ENCODE measurements at places on chromosomes 3 and 15.

DNA sequence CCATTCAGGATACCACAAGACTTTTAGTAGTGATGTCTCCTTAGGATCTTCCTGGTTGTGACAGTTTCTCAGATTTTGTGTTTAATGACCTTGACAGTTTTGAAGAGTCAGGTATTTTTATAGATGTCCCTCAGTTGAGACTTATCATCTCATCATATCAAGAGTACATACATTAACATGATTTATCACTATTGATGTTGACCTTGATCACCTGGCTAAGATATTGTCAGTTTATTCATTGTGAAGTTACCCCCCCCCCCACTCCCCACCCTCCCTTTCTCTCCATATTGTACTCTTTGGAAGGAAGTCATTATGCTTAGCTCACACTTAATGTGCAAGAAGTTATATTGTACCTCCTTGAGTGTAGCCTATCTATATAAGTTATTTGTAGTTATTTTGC lies 42.9 kb downstream of the MGA start:
- DNase-seq, result no peak

DNA sequence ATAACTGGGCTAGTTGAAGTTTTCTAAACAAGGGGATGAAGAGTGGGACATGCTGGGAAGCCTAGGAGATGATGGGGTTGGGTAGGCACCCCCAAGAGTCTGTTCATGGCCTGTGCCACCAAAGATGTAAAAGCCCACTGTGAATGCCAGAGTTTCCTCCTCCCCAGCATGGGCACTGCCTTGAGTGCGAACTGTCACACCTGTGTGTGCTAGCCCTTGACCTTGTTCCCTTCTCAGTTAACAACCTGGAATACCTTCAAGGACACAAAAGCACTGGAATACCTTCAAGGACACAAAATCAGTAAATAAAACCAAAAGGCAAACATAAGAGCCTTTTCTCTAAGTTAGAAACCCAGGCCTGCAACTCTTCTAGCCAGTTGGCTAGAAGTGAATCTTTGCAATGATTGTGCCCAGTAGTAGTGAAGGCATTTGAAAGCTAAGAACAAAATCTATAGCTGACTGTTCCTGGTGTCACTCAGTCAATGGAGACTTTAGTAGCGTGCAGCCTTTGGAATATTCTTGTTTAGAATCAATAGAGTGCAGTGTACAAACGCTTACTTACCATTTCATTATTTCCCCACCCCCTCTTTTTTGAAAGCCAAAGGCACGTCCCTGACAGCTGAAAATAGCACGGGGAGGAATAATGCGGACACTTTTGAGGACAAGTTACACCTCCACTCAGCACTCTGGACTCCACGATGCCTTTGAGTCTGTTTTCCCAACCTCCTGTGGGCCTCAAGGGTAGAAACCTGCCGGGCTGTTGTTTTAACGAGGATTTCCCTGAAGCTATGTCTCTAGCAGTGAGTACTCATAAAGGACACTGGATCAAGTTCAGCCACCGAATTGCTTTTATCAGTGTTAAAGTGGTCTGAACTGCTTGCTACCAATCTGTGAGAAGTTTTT lies 24.2 kb downstream of the PSMD6 start:
- no peak for DNase-seq

- no peak for DNase-seq
Observed at GRCh38 chr3:100264242-100264641, 3.5 kb downstream of the TBC1D23 start.

- no peak for DNase-seq
Observed at GRCh38 chr15:64045774-64046420, 388 bp downstream of the DAPK2 start.

GRCh38 chr3:178568155-178568731 lies 32.0 kb downstream of the KCNMB2 start:
- no peak for DNase-seq

DNA sequence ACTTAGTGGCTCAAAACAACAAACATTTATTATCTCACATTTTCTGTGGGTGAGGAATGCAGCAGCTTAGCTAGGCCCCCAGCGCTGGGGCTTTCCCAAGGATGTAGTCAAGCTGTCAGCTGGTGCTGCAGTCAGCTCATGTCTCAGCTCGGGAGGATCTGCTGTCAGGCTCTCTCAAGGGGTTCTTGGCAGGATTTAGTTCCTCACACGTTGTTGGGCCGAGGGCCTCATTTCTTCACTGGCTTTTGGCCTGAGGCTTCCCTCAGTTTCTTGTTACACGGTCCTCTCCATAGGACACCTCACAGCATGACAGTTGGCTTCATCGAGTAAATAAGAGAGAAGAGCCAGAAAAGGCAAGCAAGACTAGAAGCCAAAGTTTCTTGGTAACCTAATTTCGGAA lies 13.7 kb upstream of the U2SURP start:
- no peak for DNase-seq

GRCh38 chr15:88262064-88262463 lies 5.5 kb upstream of the NTRK3 start:
- no peak for DNase-seq

DNA sequence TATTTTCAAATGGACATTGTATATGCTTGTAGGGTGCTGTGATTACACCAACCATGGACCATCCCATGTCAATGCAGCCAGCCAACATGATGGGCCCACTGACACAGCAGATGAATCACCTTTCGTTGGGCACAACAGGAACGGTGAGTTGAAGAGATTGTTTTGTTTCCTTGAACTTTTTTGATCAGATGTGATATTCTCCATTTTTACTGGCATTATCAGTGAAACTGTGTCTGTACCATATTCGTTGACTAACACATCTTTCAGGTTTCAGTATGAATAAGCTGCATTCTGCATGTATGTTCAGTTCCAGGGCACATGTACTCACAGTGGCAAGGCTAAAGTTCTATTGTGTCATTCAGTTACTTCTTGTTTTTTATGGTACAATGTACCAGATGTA lies 655.2 kb downstream of the RBMS3 start:
- DNase-seq, result no peak

DNA sequence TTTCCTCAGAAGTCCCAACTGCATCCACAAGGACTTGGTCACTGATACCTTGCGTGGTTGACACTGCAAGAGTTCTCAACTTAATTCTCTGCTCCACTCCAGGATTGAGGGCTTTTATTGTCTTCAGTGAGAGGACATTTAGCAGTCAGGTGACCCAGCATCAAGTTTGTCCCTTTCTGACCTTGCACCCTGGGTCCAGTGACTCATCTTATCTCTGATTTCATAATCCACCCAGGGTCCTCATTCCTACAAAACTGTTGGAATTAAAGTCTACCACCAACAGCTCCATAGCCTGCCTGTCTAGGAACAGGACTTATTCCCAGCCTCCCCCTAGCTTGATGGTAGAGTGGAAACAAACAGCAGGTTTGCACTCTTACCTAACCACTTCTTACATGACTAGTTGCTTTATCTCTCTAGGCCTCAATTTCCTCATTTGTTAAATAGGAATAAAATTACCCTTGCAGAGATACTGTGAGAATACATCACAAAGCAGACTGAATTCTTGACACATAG lies 151.3 kb upstream of the LPP start:
- no peak for DNase-seq

DNA sequence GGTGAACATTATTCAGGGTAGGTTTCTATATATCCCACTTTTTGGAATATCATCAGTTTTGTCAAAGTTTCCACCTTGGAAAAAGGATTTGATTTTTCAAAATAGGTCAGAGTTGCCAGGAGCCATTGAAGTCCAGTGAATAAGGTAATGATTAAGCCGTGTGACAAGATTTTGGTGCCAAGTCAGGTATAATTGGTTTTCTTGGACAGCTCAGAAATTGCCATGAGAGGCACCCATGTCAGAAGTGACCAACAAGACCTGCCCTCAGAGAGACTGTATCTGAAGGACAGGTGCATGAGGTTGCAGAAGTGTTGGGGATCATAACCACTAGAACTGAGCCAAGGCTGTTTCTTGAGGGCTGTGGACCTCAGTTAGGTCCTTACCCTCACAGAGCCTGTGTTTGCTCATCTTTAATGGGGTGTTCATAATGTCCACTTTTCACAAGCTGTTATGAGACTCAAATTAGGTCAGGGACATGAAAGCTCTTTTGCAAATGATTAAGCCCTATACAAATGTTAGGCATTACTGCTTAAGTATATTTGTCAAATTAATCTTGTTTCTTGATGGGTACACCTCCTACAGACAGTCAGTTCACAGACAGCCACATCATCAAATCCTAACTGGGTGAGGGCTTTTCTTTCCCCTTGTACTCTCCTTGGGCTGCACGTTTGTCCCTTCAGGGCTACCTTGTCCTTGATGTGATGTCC lies 32.3 kb downstream of the CASR start:
- no peak for DNase-seq
